ENCODE measurements at places on chromosomes 11 and 22. TPM values are rescaled to one million over a fixed set of nuclear protein-coding genes. Genes with fewer than 3 reads are reported as not detected.
A peak's percentile ranks its signal among the peaks of the same experiment; 100 is the strongest.

The MS4A5 gene
- total RNA-seq, result not detected

- no peak for DNase-seq
Observed at GRCh38 chr22:20663137-20663828, 110.6 kb upstream of the SERPIND1 start.

DNA sequence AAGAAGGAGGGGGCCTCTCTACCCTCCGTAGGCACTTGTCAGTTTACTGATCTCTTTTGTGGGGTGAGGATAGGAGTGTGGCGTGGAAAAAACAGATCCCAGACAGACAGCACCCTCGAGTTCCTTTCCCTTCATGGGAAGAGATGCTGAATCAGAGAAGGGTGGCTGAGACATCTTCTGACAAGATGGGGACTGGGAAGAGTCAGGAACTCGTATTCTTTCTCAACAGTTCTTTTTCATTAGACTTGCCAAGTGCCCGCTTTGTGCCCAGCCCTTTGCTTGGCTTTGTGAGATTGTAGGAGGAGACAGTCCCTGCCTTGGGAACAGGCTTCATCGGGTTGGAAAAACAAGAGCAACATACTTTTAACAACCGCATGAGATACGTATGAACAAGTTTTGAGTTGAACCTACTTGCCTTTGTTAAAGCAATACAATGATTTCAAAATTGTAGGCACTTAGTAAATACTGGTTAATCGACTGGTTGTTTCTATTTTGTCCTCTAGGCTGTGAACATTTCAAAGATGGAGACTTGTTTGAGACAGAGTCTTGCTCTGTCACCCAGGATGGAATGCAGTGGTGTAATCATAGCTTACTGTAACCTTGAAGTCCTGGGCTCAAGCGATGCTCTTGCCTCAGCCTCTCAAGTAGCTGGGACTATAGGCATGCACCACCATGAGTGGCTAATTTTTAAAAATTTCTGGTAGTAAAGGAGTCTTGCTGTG is 1.1 kb downstream of the RRM1 start:
- DNase-seq, result peak; percentile 27

- DNase-seq, result no peak
Observed at GRCh38 chr11:69368119-69368880, 74.3 kb downstream of the MYEOV start.

- DNase-seq, result peak; percentile 91
Observed at GRCh38 chr22:39254789-39255298, 10.1 kb upstream of the PDGFB start.

All from Daoy (cell line).